ENCODE measurements at places on chromosomes 13 and 19.

GRCh38 chr13:39603424-39603947 is 493 bp upstream of the LHFPL6 start:
- DNase-seq, result no peak

DNA sequence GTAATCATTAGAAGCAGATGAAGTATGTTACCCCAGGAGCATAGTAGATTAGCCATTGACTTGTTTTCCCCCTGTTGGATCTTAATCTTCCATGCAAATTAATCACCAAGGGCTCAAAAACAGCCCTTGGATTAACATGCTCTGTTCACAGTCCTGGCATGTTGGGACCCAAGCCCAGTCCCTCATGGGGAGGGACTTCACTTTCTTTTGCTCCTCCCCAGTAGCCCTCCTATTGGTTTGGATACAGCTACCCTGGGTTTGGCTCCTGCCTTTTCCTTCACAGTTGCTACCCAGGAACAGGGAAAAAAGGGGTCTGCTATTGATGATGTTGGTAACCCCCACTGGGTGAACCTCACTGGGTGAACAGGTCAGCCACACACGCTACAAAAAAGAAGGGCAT is 16.9 kb upstream of the PARP4 start:
- no peak for DNase-seq

DNA sequence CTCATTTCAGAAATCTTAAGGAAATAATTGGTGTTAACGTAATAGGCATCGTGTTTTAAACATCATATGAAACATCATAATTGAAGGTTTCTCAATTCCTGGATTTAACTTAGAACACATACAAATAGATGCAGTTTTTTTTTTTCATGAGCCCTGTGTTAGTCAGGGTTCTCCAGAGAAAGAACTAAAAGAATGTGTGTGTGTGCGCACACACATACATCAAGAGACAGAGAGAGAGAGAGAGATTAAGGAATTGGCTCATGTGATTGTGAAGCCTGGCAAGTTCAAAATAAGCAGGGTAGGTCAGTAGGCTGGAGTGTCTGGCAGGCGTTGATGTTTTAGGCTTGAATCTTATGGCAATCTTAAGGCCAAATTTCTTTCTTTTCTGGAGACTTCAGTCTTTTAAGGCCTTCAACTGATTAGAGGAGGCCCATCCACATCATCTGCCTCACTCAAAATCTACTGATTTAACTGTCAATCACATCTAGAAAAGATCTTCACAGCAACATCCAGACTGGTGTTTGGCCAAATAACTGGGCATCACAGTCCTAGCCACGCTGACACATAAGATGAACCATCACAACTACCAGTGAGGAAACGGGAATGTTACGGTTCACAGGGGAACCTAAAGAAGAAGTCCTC is 25.2 kb downstream of the SPATA13 start:
- no peak for DNase-seq

GRCh38 chr13:98443329-98443728 is 133.6 kb downstream of the STK24 start:
- DNase-seq, result no peak

DNA sequence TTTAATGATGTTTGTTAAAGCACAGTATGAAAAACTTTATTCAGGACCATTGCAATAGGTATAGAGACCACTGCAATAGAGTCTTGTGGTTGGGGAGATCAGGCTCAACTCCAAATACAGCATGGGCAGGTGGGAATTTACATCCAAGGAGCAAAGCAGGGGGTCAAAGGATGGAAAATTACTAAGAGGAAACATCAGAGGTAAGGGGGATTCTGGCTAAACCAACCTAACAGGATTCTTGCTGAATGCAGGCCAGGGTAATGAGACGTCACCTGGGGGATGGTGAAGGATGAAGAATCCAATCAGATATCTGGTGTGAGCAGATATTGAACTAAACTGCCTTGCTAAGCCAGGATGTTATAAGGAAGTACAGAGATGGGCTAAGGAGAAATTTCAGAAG is 126.6 kb upstream of the MIR17HG start:
- no peak for DNase-seq

GRCh38 chr19:10288662-10289166 is 1.0 kb upstream of the ICAM5 start:
- no peak for DNase-seq

DNA sequence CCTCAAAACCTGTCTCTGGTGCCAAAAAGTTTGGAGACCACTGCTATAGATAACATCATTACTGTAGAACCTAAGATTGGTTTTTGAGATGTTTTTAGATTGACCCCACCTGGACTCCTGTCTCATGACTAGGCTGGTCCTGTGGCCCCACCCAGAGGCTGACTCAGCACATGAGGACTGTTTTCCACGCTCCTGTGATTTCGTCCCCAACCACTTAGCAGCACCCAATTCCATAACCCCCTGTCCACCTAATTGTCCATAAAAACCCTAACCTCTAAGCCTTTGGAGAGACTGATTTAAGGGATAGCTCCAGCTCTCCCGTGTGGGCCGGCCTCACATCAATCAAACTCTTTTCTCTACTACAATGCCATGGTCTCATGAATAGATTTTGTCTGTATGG is 25.6 kb upstream of the GAS6 start:
- no peak for DNase-seq
